Pancreas (tissue), 10 donors: ENCODE measurements at places on chromosomes 16 and 17. TPM values are rescaled to one million over a fixed set of nuclear protein-coding genes. Genes with fewer than 3 reads are reported as not detected.
A peak's percentile ranks its signal among the peaks of the same experiment; 100 is the strongest.

- peak overlapping the region; percentile 38 for H3K4me3 ChIP-seq
- H3K27me3 ChIP-seq = no peaks in the 10 kb centered on the region
- peaks cover 7% of the 10 kb centered on the region for H3K4me1 ChIP-seq
- H3K36me3 ChIP-seq = peaks cover 29% of the 10 kb centered on the region
- no peak overlapping the region for H3K27ac ChIP-seq
Measured at GRCh38 chr16:1978476-1979120, 2.7 kb downstream of the NOXO1 start.

- no peaks in the 10 kb centered on the region for H3K27me3 ChIP-seq
- no peaks in the 10 kb centered on the region for H3K36me3 ChIP-seq
- H3K4me3 ChIP-seq = no peak overlapping the region
- H3K4me1 ChIP-seq = no peaks in the 10 kb centered on the region
Measured at GRCh38 chr17:18148586-18148985, 35.0 kb upstream of the ALKBH5 start.

GRCh38 chr16:58507195-58507962 is 7.4 kb downstream of the NDRG4 start:
- H3K36me3 ChIP-seq = no peaks in the 10 kb centered on the region
- peak; percentile 37 for DNase-seq
- H3K4me1 ChIP-seq = no peaks in the 10 kb centered on the region
- H3K27ac ChIP-seq = no peak overlapping the region
- no peaks in the 10 kb centered on the region for H3K27me3 ChIP-seq
- no peak overlapping the region for H3K4me3 ChIP-seq

The MAF gene
- 2.5 TPM for polyA plus RNA-seq
